ENCODE measurements at places on chromosomes 16 and 17.
A peak's percentile ranks its signal among the peaks of the same experiment; 100 is the strongest.

DNA sequence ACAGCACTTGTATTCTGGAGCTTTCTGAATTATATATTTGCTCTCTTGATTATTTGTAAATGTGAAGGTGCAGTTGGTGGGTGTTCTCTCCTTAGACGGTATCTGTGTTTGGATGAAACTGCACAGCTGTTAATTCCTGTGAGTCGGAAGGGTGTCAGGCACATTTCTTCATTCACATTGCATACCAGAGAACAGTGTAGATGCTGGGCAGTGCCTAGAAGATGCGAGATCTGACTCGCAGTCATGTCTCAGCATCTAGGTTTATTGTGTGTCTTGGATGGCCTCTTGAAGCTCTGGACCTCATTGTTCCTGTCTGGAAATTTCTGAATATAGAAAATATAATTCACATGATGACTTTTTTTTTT lies 61.2 kb downstream of the CLEC16A start:
- no peak for DNase-seq

DNA sequence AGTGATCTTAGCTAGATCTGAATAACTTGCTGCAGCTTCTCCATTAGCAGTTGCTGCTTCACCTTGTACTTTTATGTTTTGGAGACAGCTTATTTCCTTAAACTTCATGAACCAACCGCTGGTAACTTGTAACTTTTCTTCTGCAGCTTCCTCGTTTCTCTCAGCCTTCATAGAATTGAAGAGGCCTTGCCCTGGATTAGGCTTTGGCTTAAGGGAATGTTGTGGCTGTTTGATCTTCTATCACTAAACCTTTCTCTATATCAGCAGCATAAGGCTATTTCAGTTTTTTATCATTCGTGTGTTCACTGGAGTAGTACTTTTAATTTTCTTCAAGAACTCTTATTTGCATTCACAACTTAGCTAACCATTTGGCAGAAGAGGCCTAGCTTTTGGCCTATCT lies 21.5 kb upstream of the TMEM92 start:
- DNase-seq: no peak

- no peak for DNase-seq
These were observed 777.3 kb upstream of the EEF2KMT start for GRCh38 chr16:5874899-5875298.

DNA sequence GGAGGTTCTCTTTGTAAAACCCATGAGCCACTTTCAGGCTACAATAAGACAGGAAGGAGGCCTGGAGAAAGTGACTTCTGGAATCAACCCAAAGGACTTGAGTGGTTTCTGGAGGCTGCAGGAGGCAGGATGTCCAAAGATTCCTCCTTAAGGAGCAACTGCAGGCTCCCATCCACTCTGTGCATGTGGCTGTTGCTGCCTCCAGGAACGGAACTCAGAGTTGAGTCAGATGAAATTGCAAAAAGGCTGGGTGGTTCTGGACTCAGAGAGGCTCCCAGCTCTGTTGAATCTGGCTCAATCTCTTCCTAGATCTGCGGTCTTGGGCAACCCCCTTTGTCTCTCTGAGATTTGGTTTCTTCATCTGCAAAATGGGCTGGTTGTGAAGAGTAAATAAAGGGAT lies 197.1 kb downstream of the SHISA9 start:
- DNase-seq: no peak

DNA sequence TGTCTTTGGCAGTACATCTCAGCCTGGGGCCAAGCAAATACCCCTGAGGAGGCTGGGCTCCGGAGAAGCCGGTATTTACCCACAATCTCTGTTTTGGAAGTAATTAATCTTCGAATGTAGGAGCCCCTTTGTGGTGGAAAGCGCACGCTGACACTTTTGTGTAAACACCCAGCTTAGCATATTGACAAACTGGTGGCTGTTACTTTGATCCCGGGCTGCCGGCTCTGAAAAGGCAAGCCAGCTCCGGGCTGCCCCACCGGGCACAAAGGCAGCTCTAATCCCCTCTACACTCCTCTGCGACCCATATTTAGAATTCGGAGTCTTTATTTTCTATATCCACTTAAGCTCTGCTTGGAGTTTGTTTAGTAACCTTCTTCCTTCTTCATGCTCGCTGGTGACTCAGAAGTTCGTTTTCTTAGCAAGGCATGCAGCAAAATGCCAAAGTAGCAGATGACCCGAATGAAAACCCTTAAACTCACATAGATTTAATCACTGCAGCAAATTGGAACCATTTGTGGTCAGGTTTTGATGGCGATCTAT lies 144.0 kb upstream of the IRX3 start:
- no peak for DNase-seq

DNA sequence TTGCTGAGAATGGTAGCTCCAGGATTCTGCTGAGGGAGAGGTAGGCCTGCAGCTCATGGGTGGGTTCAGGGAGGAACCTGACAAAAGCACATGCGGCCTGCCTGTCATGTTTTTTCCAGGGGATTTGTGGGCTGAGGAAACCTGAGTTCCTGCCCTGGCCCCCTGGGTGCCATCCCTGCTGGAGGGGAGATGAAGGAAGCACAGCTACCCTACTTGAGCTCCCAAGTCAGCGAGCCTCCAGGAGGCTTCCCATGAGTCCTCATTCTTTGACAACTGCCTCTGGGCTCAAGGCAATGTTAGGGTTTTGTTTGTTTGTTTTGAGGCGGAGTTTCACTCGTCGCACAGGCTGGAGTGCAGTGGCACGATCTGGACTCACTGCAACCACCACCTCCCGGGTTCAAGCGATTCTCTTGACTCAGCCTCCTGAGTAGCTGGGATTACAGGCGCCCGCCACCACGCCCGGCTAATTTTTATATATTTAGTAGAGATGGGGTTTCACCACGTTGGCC lies 12.1 kb upstream of the FLYWCH1 start:
- DNase-seq: no peak

GRCh38 chr17:19938736-19939135 lies 38.9 kb downstream of the AKAP10 start:
- no peak for DNase-seq

DNA sequence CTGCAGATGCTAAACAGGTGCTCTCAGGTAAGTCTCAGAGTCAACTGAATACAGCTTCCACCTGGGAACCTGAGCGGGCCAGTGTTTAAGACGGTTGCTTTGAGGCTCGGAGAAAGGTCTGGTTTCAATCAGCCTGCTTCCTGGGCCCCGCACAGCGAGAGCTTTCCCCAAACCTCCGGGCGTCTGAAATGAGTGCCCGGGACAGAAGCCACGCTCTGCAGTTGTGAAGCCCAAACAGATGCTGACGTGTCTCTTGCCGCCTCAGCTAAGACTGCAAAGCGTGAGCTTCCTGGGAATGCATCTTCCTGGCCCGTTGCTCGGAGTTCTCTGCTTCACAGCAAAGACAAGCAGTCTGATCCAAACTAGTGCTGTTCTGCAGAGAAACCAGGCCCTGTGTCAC lies 36.7 kb downstream of the PLXDC1 start:
- no peak for DNase-seq

GRCh38 chr16:66493490-66494401 lies 56.2 kb downstream of the TK2 start:
- no peak for DNase-seq

DNA sequence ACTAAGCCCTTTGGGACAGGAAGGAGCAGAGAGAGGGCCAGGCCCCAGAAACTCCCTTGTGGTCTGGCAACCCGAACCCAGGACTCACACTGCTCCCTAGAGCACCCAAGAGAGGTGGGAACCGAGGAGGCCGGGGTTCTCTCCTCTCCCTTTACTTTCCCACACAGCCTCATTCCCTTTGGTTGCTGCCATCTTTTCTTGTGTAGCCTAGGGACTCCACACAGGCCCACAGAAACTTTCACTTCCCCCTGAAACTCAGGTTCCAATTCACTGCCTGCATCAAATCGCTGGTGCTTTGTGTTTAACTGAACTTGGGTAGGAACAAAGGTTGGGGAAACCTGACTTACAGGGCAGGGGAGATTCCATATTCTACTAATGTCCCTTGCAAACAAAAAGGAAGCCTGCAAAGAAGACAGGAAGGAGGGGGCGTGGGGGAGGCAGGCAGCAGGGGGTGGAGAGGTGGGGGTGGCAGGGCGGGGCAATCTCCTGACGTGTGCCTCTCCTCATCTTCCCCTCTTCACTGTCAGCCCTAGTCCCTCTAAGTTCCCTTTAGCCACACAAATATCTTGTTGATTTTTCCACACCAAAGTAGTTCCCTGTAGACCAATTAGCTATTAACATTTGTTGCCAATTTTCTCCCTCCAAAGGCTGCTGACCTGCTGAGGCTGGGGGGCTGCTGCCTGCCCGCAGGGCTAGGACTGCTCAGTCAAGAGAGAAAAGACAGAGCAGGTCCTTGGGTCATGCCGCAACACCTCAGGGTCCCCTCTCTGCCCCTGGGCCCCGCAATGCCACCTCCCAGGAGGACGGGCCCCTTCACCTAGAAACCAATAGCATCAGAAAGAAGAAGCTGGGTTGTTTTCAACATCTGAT lies 8.0 kb downstream of the ST3GAL2 start:
- peak; percentile 79 for DNase-seq

GRCh38 chr17:45107293-45108010 lies 24.9 kb downstream of the PLCD3 start:
- DNase-seq: no peak

DNA sequence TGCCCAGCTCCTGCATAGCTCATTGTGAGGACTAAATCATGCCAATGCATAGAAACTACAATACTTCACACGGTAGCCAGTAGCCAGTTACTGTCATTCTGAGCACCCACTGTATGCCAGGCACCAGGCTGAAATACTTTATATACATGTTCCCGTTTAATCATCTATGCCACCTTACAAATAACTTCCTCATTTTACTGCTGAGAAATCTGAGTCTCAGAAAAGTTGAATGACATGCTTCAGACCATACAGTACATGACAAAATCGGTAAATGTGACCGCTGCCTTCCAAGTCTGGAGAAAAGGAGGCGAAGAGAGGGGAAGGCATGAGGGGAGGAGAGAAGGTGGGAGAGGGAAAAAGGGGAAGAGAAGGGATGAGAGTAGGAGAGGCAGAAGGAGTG lies 9.2 kb upstream of the TLCD3B start:
- DNase-seq: no peak

- no peak for DNase-seq
These were observed 11.1 kb downstream of the CANT1 start for GRCh38 chr17:78998311-78999055.

DNA sequence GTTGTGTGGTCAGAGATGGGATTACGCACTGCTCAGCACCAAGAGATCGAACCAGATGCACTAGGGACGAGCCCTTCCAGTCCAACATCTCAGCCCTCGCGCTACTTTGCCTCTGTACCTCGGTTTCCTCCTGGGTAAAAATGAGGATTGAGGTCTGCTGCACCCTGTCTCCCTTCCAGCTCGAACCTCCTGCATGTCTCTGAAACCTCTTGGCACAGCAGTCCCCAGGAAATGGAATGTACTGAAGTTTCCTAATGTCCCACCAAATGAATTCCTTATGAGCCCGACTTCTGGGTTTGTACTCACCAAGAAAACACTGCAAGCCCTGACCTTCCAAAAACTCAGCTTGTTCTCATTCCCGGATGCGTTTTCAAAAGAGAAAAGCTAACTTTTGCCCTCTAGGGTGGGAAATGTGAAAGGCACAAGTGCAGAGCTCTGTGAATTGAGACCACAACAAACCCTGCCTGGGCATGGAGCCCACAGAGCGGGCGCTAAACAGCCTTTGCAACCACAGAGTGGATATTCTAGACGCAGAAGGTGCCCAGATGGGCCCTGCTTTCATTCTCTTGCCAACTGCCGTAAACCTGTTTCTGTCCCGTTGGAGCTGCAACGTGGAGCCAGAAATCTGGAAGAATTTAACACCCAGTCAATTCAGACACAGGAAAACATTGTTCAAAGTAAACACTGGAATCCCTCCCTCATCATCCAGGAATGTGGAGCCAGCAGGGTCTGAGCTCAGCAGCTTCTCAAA lies 10.3 kb downstream of the CDRT4 start:
- DNase-seq: no peak

DNA sequence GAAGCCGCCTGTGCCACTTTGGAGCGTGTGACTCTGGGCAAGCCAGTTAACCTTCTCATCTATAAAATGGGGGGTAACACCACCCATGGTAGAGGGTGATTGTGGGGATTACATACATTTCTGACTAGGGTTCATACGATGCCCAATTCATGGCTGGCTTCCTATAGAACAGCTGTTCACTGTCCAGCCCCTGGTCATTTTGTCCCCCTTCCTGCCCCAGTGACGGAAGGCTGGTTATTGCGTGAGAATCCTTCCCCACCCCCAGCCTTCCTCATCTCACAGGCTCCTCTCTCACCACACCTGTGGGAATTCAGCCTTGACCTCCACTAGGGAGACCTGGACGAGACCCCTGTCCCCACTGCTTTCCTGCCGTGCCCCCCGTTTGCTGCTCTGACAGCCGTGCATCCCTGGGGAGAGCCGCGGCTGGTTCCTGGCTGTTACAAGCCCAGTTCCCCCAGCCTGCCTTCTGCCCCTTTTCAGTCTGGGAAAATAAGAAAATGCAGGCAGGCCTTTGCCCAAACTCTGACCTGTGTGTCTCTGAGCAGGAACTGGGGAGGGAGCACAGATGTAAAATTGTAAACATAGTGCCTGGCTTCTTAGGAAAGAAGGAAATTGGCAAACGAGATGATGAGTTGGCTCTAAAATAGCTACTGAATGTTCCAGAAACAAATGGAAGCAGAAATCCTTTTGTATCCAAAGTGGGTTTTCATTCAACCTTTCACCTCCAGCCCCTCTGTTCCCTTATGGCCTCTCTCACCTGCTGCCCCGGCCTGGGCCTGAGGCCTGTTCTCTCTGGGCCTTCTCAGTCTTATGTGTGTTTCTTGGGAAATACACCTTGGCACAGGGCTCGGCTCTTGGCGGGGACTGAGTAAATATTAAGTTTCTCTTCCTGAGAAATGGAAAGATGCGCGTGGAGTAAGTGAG lies 67.3 kb downstream of the OR1D5 start:
- DNase-seq: no peak

DNA sequence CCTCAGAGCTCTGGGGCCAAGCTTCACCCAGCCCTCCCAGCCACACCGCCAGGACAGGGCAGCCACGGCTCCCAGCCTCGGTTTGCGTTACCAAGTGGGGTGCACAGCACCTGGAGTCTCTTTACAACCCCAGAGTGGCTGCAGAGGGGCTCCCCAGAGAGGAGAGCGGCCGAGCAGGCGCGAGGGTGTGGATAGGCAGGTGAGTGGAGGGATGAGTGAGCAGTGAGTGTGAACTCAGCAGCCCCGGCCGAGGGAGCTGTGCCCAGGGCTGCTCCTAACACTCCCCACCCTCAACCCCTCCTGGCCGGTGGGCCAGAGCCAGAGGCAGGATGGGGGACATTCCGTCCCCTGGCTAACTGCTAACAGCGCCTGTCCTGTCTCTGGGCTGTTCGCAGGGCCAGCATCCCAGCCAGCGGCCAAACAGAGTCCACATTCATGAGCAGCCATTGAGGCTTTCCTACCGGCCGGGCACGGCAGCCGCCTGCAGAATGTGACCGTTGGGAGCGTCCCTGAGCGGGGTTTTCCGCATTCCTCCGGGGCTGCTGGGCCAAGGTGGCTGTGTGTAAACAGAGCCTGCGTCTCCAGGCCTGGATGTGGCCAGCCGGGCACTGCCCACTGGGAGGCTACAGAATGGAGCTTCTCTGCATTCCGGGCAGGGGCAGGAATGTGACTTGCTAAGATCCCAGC lies 5.3 kb downstream of the ZNF469 start:
- no peak for DNase-seq

GRCh38 chr16:67843343-67843765 lies 1.2 kb downstream of the THAP11 start:
- DNase-seq: no peak
